Kidney (tissue), 22 donors: ENCODE measurements at places on chromosomes 12 and 14. TPM values are rescaled to one million over a fixed set of nuclear protein-coding genes. Genes with fewer than 3 reads are reported as not detected.

The GPRC5D gene
- polyA plus RNA-seq = not detected

The OR4L1 gene
- polyA plus RNA-seq = not detected

The ZDHHC22 gene
- polyA plus RNA-seq = not detected

The TGFB3 gene
- 5.2 TPM for polyA plus RNA-seq

The OR2AP1 gene
- not detected for polyA plus RNA-seq

The IGF1 gene
- polyA plus RNA-seq = 0.71 TPM

The CNTN1 gene
- polyA plus RNA-seq = 6.3 TPM

The FIGNL2 gene
- polyA plus RNA-seq = 3.1 TPM

GRCh38 chr12:91732086-91732485 lies 413.6 kb downstream of the BTG1 start:
- DNase-seq = no peak
- no peaks in the 10 kb centered on the region for H3K36me3 ChIP-seq
- no peak overlapping the region for H3K27ac ChIP-seq

GRCh38 chr12:92431146-92431545 lies 271.6 kb upstream of the PLEKHG7 start:
- H3K4me1 ChIP-seq = no peaks in the 10 kb centered on the region
- no peak for DNase-seq
- H3K4me3 ChIP-seq = no peak overlapping the region
- no peaks in the 10 kb centered on the region for H3K36me3 ChIP-seq
- no peaks in the 10 kb centered on the region for H3K27me3 ChIP-seq

- H3K4me3 ChIP-seq = no peak overlapping the region
- H3K36me3 ChIP-seq = no peaks in the 10 kb centered on the region
- H3K4me1 ChIP-seq = no peaks in the 10 kb centered on the region
- no peak for DNase-seq
- no peaks in the 10 kb centered on the region for H3K27me3 ChIP-seq
- H3K27ac ChIP-seq = no peak overlapping the region
Measured at GRCh38 chr12:78210506-78210860, 379.8 kb downstream of the NAV3 start.

GRCh38 chr14:61516964-61517653 lies 178.2 kb upstream of the HIF1A start:
- H3K4me1 ChIP-seq = peaks cover 32% of the 10 kb centered on the region
- H3K36me3 ChIP-seq = no peaks in the 10 kb centered on the region
- no peak for DNase-seq
- H3K4me3 ChIP-seq = no peak overlapping the region

- H3K4me1 ChIP-seq = no peaks in the 10 kb centered on the region
- no peak overlapping the region for H3K4me3 ChIP-seq
- H3K27me3 ChIP-seq = no peaks in the 10 kb centered on the region
- no peaks in the 10 kb centered on the region for H3K36me3 ChIP-seq
- H3K27ac ChIP-seq = no peak overlapping the region
Measured at GRCh38 chr12:92446083-92446460, 256.7 kb upstream of the PLEKHG7 start.

DNA sequence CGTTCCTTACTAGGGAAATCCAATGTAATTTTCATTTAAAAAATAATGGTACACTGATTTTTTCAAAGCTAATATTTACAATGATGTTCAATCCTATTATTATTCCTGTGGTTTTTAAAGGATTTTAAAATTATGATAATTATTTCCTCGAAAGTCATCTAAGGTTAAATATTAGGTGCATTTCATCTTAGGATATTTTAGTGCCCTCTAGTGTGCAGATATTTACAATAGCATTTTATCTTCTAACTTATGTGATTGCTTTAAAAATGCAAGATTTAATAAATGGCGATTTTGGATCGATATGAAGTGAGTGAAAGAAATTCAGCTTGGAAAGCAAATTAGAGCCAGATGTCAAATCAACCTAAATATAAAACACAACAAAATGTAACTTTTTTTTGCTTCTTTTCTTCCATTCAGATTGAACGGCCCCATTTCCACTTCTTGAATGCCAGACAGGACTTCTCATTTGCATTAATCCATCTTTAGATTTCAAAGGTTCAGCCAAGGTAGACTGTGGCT lies 293.5 kb downstream of the SLC6A15 start:
- H3K27me3 ChIP-seq = no peaks in the 10 kb centered on the region
- H3K4me3 ChIP-seq = no peak overlapping the region
- DNase-seq = no peak
- H3K36me3 ChIP-seq = no peaks in the 10 kb centered on the region

DNA sequence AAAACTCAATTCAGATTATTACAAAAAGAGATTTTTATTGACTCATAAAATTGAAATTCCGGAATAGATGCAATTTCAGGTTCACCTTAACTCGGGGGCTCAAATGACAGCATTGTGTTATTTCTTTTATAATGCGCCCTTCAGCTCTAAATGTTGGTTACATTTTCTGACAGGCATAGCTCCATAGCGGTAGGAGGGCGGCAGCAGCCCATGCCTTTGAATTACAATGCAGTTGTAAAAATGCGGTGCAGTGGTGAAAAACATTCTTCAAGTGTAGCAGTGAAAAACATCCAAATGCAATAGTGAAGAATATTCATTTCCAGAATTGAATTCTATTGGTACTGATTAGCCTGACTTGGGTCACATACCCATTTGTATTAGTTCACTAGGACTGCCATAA lies 215.3 kb upstream of the PKP2 start:
- H3K27ac ChIP-seq = no peak overlapping the region
- no peak overlapping the region for H3K4me3 ChIP-seq
- no peaks in the 10 kb centered on the region for H3K36me3 ChIP-seq

- H3K27ac ChIP-seq = no peak overlapping the region
- H3K36me3 ChIP-seq = no peaks in the 10 kb centered on the region
- H3K27me3 ChIP-seq = peaks cover 8% of the 10 kb centered on the region
Measured at GRCh38 chr14:79281244-79282152, 929.8 kb downstream of the DIO2 start.

DNA sequence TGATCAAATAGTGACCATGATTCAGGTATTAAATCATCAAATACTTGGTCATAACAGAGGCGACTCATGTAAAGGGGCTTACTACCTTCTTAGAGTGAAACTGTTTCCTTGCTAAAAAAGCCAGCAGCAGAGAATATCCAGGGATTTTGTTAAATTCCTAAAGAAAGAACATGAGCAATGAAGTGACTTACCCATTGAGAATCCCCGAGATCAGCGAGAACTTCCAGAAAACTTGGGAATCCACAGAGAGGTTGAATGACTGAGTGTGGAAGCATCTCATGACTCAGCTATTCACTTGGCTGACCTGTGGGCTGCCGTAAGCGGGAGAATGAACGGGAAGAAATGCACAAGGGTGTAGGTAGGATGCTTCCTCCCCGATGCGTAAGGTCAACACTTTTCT lies 85.3 kb upstream of the KCNA1 start:
- no peaks in the 10 kb centered on the region for H3K36me3 ChIP-seq
- no peaks in the 10 kb centered on the region for H3K4me1 ChIP-seq
- H3K27me3 ChIP-seq = no peaks in the 10 kb centered on the region
- no peak for DNase-seq
- no peak overlapping the region for H3K4me3 ChIP-seq

DNA sequence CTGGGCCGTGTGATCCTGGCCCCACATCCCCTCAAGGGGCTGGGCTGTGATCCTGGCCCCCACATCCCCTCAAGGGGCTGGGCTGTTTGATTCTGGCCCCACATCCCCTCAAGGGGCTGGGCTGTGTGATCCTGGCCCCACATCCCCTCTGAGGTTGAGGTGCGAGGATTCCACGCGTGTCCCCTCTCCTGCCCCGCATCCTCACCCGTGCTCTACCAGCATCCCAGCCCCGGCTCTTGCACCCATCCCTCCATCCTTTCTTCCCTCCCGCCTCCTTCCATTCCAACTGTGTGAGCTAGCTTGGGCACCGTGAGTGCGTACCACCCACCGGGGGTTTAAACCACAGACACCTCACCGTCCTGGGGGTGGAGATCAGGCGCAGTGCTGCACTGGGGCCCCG lies 31.1 kb upstream of the TMEM179 start:
- no peak for DNase-seq
- H3K4me3 ChIP-seq = no peak overlapping the region
- H3K27ac ChIP-seq = no peak overlapping the region
- H3K27me3 ChIP-seq = no peaks in the 10 kb centered on the region
- H3K36me3 ChIP-seq = no peaks in the 10 kb centered on the region

DNA sequence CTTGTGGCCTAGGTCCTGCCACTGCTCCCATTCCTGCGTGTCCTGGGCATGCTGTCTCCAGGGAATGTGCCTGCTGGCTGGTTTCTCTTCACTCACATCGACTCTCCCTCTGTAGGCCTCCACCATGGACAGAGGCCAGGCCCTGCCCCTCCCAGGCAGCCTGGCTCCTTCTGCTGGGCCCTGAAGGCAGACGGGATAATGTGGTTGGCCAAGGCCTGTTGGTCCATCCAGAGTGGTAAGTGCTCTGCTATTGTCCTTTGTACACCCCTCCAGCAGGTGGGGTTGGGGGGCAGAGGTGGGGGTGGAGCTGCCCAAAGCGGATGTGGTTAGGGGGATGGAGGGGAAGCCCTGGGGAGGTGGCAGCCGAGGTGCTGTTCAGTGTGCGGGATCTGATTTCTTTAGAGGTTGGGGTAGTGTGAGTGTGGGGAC lies 9.5 kb upstream of the NR4A1 start:
- no peak overlapping the region for H3K4me3 ChIP-seq
- H3K27ac ChIP-seq = no peak overlapping the region
- DNase-seq = no peak
- no peaks in the 10 kb centered on the region for H3K27me3 ChIP-seq
- peaks cover 28% of the 10 kb centered on the region for H3K4me1 ChIP-seq

GRCh38 chr14:53620317-53620716 lies 336.3 kb downstream of the BMP4 start:
- H3K36me3 ChIP-seq = no peaks in the 10 kb centered on the region
- no peak for DNase-seq
- H3K4me3 ChIP-seq = no peak overlapping the region
- no peaks in the 10 kb centered on the region for H3K27me3 ChIP-seq

DNA sequence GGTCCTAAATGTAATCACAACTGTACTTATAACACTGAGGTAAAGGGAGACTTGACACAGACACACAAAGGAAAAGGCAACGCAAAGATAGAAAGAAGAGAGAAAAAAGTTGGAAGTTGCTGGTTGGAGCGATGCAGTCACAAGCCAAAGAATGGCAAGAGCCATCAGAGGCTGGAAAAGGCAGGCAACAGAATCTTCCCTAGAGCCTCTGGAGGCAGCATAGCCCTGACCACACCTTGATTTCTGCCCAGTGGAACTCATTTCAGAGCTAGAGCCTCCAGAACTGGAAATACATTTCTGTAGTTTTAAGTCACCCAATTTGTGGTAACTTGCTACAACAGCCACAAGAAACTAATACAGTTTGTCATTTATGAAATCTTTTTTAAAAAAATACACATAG lies 89.2 kb downstream of the PUS7L start:
- H3K4me3 ChIP-seq = no peak overlapping the region
- no peaks in the 10 kb centered on the region for H3K4me1 ChIP-seq
- no peaks in the 10 kb centered on the region for H3K36me3 ChIP-seq
